ENCODE measurements at places on chromosomes 1 and 21.

DNA sequence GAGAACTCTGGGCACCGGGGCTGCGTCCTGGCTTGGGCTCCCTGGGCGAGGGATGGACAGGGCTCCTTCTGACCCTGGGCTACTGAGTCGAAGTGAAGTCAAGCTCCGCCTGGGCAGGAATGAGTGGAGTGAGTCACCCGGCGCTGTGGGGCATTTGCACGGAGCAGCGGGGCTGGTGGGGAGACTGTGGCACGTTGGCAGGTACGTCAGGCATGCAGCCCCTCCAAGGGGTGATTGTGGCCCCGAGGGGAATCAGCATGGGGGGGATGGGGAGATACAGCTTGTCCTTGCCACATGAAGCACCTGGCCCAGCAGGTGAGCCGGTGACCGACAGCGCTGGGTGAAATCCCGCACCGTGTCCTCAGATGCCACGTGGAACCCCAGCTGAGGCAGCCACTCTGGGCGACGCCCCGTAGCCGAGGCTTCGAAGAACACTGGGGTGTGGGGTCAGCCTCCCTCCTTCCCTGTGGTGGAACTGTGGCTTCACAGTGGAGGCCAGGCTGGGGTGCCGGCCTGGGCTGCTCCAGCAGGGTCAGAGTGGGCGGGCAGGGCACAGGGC, 62.3 kb downstream of the COL18A1 start:
- DNase-seq: no peak

DNA sequence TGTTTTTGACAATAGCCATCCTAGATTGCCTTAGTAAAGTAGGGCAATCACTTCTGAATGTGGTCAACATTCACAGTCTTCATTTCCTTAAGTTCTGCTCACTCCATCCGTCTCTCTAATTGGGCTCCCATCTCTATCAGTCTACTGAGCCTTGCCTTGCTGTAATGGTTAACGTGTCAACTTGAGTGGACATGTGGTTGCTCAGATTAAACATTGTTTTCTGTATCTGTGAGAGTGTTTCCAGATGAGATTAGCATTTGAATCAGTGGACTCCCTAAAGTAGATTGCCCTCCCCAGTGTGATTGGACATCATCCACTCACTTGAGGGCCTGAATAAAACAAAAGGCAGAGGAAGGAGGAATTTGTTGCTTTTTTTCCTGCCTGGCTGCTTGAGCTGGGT, 26.4 kb downstream of the C1orf216 start:
- DNase-seq: no peak

DNA sequence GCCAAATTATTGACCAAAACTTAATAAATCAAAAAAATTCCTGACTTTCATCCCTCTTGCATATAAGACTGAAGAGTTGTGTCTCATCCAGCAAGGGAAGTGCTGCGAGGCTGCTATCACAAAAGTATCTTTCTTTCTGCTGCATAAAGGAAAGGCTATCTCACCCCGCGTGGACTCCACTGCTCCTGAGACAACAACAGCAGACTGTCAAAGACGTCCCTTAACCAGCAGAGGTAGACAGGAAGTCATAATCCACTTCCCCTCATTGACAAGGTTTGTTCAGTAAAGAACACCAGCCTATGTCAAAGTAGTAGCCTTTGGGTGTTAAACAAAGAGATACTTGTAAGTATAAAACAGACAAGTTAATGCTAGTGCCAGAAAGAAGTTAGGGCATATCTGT, 29.4 kb downstream of the VPS26C start:
- no peak for DNase-seq

DNA sequence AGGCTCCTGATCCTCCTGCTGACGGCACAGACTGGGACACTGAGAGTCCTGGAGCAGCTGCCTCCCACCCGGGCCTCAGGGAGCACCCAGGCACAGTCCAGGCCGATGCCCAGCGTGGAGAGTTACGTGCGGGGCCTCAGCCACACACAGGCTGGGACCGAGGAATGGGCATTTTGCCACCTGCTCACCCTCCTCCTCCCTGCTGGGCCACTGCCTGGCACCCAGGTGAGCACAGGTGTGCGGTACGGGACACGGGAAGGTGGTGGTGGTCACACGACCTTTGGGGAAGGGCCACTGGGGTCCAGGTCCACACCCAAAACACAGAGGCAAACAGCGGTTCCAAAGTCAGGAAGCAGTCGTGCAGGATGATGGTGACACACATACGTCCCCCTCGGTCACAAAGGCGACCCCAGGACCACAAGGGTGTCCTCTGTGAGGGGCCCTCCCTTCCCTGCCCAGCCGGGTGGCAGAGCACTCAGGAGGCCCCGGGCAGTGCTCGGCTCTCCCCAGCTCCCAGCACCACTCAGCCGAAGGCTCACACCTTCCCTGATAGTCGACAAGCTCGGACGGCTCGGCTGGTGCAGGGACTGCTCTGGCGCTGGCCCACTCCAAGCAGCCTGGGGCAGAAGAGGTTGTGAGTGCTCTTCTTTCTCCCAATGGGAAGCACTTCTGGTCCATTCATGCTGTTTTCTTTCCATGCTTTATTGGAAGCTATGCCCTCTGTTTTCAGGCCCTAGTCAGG, 14.3 kb downstream of the MORN1 start:
- DNase-seq: no peak

DNA sequence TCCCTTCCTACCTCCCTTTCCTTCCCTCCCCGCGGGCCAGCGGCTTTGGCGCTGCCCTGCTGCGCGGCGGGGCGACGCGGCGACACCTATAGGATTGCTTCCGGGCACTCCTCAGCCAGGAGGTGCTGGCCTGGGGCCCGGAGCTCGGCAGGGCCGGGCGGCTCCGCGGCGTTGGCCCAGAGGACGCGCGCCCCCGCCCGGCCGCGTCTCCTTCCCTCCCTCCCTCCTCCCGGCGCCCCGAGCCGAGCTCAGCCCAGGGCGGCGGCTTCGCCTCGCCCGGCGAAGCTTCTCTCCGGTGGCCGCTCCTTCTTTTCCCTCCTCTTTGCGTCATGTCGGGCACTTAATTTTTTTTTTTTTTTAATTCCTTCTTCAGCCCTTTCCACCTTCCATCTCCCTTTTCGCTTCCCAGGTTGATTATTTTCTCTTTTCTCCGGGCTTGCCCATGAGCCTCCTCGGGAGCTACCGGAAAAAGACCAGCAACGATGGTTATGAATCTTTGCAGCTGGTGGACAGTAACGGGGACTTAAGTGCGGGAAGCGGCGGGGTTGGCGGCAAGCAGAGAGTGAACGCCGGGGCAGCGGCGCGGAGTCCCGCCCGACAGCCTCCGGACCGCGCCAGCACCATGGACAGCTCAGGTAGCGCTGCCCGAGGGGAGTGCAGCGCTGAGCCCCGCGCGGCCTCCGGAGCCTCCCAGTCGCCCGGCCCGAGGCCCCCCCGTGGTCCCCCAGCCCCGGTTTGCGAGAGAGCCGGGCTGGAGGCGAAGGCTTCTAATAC, at the start of gene DNAJC6:
Gene DNAJC6 (plus strand): TSS at position 240 of the 774 bp plus-strand sequence. CDS start 203 bp downstream, at position 443.
- peak; percentile 88 for DNase-seq

DNA sequence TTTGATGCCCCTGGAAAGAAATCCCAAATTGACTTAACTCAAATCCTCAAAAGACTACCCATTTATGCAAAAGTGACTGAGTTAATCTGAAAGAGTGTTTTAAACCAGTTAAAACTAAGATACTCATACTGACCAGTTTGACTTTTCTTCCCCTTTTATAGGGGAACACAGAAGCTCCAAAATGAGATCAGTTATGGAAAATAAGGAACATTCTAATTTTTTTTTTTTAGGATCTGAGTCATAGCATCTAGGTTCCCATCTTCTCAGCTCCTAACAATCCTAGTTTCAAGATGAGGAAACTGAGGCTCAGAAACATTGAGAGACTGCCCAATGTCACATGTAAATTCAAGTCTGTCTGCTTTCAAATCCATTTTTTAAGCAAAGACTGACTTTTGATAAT, 231.1 kb upstream of the RUNX1 start:
- DNase-seq: no peak

- no peak for DNase-seq
Measured at GRCh38 chr1:72435025-72435424, 152.7 kb upstream of the NEGR1 start.

- DNase-seq: no peak
Measured at GRCh38 chr1:201138311-201138840, 11.4 kb upstream of the ASCL5 start.

- no peak for DNase-seq
Measured at GRCh38 chr1:95863086-95863485, 629.1 kb downstream of the RWDD3 start.

GRCh38 chr1:13892671-13893325, 192.8 kb downstream of the PRDM2 start:
- DNase-seq: peak; percentile 39

- DNase-seq: no peak
Measured at GRCh38 chr1:110462964-110463363, 12.0 kb downstream of the PROK1 start.

DNA sequence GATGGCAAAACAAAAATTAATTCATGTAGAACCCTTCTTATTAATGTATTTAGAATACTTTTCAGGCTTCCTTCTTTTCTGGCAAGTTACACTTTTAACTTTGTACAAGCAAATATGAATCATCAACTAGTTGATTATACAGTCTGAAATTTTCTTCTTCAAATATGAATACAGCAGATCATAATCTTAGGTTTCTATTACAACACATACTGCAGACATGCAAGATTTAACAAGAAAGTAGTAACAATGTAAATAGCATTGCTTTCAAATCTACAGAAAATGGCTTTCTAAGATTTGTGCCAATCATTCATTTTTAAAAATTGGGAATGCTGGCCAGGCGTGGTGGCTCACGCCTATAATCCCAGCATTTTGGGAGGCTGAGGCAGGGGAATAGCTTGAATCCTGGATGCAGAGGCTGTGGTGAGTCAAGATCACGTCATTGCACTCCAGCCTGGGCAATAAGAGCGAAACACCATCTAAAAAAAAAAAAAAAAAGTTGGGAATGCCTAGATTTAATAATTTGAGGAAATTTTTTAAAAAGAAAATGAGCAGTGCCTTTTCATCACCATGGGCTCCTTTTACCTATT, 68.4 kb upstream of the DPYD start:
- no peak for DNase-seq

DNA sequence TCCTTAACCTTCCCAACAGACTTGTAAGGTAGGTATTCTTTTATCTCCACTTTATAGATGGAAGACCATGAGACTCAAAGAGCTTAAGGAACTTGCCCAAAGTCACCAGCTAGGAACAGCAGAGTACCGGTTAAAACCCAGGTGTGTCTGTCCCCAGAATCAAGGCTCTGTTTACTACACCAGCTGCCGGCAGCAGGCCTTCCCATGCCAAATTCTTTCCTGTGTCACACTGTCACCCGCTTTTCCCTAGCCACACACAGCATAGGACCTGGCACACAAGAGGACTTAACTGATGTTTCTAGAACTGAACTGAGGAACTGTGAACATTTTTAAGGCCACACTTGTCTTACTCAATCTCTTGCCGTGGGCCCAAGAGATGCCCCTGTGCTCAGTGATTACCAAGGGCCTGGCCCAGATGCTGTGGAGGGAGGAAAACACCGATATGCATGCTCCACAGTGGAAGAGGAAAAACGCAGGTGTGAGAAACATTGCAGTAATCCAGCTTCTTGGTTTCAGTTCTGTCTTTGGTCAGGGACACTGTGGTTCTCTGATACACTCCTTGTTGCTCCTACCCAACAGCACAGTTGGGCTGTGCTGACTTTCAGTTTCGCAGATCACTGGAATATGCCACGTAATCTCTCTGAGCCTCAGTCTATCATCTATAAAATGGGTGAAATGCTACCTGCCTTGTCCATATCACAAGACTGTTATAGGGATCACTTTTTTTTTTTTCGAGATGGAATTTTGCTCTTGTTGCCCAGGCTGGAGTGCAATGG, 13.9 kb upstream of the LY9 start:
- no peak for DNase-seq

DNA sequence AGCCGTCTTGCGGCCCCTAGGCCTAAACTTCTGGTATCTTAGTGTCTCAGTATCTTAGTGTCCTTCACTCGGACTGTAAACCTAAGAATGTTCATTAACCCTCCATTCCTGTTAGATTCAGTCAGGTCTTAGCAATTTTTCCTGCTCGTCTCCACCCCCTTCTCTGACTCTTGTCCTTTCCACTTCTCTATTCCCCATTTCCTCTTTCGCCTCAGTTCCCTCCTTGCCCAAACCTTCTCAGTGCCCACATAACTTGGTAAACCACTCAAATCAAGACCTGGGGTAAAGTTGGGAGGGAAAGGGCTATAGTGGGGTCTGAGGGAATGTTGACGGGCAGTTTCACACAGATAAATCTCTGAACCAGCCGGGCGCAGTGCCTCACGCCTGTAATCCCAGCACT, 726 bp upstream of the FCER1G start:
- no peak for DNase-seq

- no peak for DNase-seq
Measured at GRCh38 chr1:58882322-58882948, 98.6 kb upstream of the JUN start.

DNA sequence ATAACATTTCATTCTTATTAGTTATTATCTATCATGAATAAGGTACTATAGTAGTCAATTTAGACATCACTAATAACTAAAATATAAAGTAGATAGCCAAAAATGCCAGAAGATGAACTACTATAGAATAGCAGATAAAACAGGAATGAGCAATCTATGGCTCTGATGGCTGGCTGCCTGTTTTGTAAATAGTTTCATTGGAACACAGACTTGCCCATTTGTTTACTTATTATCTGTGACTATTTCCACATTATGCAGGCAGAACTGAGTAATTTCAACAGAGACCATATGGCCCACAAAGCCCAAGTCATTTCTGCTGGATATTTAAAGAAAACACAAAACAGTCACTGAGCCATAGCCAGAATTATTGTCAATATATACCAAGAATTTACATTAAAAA, 222.1 kb downstream of the COL24A1 start:
- no peak for DNase-seq

DNA sequence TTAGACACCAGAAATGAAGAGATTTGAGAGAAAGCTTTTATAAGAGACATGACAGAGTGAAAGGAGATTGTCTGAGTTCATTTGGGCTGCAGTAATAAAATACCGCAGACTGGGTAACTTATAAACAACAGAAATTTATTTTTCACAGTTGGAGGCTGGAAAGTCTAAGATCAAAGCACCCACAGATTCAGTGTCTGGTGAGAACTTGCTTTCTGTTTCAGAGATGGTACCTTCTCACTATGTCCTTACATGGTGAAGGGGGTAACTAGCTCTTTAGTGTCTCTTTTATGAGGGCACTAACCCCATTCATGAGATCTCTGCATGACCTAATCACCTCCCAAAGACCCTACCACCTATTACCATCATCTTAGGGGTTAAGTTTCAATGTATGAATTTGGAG, 30.9 kb upstream of the FCRL4 start:
- DNase-seq: no peak

DNA sequence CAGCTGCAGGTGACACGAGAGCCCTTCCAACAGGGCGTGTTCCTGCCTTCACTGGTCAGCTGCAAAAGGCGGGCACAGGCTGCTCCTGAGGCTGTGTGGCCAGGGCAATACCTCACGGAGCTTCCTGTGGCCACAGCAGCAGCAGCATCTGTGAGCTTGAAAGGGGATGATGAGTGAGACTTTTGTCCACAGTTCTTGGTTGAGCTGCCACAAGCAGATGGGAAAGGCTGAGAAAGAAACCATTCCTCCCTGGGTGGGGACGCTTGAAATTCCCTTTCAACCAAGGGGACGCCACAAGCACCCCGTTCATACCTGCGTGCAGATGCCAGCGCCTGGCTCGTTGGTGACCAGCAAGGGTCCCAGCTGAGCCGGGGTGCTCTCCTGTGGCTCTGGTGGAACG, 37.6 kb downstream of the B3GALT5 start:
- no peak for DNase-seq

- DNase-seq: no peak
Measured at GRCh38 chr1:246067432-246068216, 439.5 kb downstream of the SMYD3 start.

- DNase-seq: no peak
Measured at GRCh38 chr1:162987866-162988265, 81.3 kb upstream of the RGS4 start.

Data from mesendoderm (in vitro differentiated cells).